ENCODE measurements at places on chromosomes 6 and 20.

DNA sequence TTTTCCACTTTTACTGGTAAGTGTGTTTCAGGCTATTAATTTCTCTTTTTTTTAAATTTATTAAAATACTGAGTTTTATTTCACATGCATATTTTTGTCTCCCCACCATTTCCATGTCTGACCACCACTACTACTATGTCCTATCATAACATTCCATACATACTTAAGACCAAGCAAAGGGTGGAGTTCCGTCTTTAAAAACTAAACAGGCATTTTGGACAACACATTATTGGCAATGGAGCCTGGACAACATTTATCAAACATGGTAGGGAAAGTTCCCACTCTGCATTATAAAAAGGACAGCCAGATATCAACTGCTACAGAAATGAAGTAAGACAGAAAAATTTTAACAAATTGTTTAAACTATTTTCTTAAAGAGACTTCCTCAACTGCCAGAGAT is 91.9 kb downstream of the LMBRD1 start:
- DNase-seq = no peak

- peak; percentile 61 for DNase-seq
These were observed 27.1 kb upstream of the SYNCRIP start for GRCh38 chr6:85669735-85670194.

- DNase-seq = no peak
These were observed 154.5 kb downstream of the ASCC3 start for GRCh38 chr6:100726666-100727065.

DNA sequence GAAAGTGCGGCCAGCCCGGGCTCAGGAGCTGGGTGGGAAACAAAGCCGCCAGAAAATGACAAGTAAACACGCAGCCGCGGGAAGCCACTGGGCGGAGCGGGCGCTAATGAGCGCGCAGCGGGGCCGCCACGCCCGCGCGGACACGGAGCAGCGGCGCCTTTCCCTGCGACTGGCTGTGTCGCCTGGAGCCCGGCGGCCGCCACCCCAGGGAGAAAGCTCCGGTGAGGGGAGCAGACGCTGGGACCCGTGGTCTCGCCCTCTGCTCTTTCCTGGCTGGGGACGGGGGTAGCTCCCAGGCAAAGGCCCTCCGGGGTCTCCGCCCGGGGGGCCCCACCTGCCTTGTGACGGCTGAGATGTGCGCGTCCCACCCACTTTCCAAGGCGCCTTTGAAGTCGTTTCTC is 54.9 kb downstream of the PRR18 start:
- no peak for DNase-seq

- DNase-seq = no peak
These were observed 165.5 kb upstream of the SCGN start for GRCh38 chr6:25486550-25486949.

DNA sequence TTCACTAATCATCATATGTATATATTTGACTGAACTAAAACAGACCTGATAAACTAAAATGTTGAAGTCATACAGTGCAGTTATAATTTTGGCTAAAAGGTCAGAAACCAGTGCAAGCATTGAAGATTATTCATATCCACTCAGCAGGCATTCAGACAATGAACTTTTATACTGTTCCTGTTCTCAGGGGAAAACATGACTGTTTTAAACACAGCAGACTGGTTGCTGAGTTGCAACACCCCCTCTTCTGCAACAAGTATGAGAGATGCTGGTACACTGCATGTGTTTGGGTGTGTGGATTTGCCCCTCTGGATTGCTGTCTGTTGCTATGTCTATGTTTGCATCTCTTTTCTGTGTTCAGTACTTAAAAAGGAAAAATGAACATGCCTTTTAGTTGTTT is 206.8 kb downstream of the EYA4 start:
- DNase-seq = no peak

DNA sequence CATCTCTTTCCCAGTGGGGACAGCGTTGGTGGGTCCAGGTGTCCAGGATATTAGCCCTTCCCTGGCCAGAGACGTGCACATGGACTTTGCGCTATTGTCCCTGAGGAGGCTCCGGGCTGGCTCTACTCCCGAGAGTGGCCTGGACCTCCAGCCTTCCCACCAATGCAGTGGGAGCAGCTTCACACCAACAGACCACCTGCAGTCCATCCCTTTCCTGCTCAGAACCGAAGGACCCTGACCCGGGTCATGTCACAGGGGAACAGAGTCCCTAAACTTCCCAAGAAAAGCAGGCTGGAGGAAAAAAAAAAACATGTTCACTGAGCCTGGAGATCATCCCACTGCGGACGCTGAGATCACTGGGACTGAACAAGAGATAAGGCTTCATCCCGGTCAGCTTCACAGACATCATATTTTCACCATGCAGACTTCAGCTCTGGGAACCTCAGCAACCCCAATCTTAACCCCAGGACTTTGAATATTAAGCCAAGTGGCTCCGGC is 18.3 kb downstream of the ZMYND8 start:
- DNase-seq = no peak

GRCh38 chr6:154738551-154738961 is 5.3 kb downstream of the SCAF8 start:
- no peak for DNase-seq

DNA sequence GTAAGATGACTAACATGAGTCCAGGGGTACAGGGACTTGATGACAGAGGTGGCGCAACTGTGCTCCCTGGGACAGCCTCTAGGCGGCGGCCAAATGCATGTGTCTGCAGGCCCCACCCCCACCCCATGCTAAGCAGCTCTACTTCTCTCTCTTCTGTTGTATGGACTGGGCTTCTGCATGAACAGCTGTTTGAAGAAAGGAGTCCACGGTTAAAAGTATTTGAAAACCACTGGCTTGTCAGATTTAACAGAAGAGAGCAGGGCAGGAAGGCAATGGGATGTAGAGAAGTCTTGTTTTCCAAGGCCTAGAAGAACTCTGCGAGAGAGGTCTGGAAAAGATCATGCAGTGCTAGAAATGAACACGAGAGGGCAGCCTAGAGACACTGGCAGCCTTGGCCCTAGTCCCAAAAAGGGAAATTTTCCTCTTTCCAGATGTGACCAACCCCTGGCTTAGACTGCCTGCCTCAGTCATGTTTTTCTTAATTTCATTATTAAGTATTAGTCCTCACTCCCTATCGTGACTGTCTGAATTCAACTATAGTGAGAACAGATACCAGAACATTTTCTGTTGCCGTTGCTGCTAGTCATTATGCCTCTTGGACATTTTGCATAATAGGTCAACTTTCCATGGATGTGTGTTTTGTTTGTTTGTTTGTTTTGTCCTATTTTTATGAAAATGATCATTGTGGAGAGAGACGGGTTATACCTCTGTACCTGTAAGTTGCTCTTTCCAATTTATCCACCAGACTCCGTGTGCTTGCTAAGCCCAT is 265.0 kb downstream of the ADGRG6 start:
- peak; percentile 37 for DNase-seq

- no peak for DNase-seq
These were observed 739.8 kb downstream of the TFAP2A start for GRCh38 chr6:9675122-9675521.

- no peak for DNase-seq
These were observed 68.1 kb upstream of the CEP85L start for GRCh38 chr6:118719351-118720124.

- no peak for DNase-seq
These were observed 83.6 kb downstream of the SCAND1 start for GRCh38 chr20:35870541-35871258.

GRCh38 chr6:129184324-129184723 is 301.4 kb downstream of the LAMA2 start:
- DNase-seq = no peak

- peak; percentile 71 for DNase-seq
These were observed 193.7 kb downstream of the GJA10 start for GRCh38 chr6:90088009-90088408.

GRCh38 chr6:35267446-35267845 is 7.9 kb downstream of the ZNF76 start:
- no peak for DNase-seq

- no peak for DNase-seq
These were observed 22.5 kb downstream of the STAU1 start for GRCh38 chr20:49165611-49166010.

DNA sequence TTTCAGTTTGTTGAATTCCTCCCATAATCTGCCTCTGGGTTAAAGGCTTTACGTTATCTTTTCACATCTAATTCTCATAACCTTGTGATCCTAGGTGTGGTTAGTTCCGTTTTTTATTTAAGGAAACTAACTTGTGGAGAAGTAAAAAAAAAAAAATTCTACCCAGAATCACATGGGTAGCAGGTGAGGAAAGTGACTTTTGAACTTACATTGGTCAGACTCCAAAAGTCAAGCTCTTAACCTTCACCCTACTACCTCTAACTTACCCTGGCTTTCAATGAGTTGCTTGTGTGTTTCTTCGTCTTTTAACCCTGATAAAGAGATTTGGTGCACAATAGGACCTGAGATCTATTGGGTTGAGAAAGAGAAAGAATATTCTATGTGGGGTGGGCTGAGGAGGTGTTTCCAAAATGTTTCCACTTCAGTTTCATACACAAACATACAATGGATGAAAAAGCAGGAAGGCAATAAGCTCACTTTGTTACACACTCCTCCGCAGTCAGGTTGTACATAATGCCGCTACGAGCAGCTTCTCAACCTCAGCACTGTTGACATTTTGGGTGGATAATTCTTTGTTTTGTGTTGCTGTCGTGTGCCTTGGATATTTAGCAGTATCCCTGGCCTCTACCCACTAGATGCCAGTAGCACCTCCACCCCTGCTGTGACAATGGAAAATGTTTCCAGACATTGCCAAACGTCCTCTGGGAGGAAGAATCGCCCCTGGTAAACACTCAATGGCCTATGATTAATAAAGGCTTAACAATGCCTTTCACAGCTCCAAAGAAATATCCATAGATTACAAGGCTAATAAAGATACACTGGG is 193.0 kb upstream of the ZNF217 start:
- no peak for DNase-seq

Measured in NCI-H226 (cell line).